ENCODE measurements at places on chromosomes 11 and 22.

DNA sequence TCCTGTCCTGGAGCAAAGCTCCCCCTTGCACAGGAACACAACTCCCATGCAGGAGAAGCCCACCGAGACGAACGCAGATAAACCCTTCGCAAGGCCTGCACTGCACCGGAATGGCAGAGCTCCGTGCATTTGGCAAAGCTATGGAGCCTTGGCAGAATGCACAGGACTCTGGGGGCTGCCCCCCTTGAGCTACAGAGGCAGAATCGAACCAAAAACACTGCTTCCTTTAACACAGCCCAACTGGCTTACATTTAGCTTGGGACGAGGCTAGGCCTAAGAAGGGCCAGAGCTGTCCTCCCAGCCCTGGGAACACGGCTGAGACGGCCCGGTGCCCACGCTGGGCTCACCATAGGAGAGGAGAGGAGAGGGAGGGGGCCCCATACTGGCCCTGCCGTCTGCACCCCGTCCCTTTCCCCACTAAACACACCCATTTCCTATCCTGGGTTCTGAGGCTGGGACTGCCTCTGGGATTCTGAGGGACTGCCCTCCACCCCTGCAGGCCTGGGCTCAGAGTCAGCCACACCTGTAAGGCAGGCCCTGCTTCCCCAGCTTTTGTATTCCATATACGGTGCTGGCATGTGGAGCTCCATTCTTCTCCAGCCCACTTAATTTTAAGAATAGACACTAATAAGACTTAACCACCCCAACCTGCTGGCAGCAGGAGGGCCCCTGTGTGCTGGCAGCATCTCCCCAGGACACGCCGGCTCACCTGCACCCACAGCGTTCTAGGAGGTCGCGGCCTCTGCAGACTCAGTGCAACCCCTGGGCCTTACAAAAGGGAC is 32.9 kb downstream of the PPM1F start:
- DNase-seq: no peak

DNA sequence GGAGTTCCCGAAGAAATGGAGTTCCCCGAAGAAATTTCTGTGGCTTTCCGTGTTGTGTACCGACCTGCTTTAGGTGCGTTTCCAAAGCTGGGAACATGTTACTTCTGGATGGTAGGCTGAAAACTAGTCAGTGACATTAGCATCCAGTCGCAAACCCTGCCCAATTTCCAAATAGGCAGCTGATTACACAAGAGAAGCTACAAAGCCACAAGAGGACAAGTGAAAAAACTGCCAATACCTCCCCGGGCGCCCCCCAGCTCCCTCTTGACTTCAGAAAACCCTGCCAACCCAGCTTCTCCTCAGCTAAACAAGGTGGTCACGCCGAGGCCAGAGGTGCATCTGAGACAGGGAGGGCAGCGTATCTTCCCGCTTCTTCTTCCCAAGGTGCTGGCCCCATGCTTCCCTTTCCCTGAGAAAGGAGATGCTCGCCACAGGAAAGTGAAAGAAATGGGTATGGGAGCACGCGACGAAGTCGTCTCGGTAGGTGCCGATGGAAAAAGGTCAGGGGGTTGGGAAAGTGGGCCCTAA is 551 bp downstream of the AGBL2 start:
- peak; percentile 21 for DNase-seq

- DNase-seq: peak; percentile 68
Measured at GRCh38 chr11:120172054-120172911, 34.4 kb upstream of the TRIM29 start.

DNA sequence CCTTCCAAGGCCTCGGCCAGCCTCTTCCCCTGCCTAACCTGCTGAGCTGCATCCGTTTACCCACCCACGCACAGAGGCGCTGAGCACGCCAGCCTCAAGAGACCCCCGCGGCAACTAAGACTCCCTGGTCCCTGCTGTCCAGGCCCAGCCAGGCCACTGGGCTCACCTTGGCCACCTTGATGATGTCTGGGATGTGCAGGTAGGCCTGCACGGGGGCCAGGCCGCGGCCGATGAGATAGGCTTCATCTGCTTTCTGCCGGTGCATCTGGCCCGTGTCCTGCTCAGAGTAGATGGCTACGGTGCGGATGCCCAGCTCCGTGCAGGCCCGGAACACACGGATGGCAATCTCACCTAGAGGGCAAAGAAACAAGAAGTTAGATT is 14.6 kb downstream of the LRFN4 start:
- no peak for DNase-seq

GRCh38 chr11:64458997-64459396 is 100.0 kb downstream of the RPS6KA4 start:
- no peak for DNase-seq

DNA sequence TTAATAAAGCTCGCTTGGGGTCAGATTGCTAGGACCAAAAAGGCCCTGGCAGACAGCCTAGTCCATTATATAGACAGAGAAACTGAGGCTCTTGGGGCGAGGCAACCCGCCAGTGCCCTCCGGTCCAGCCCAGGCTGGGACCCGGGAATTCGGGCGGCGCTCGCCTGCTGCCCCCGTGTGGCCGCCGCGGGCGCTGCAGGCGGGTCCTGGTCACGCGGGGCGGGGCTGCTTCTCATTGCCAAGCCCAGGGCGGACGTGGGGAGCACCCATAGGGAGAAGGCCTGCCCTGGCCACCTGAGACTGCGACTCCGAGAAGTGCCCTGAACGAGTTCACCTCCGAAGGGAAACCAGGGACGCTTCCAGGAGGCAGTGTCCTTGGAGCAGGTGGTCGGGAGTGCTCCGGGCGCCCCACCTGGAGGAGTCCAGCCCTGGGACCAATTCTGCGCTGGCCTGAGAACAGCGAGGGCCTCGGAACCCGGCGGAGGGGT is 36.0 kb upstream of the CSNK1E start:
- peak; percentile 73 for DNase-seq

DNA sequence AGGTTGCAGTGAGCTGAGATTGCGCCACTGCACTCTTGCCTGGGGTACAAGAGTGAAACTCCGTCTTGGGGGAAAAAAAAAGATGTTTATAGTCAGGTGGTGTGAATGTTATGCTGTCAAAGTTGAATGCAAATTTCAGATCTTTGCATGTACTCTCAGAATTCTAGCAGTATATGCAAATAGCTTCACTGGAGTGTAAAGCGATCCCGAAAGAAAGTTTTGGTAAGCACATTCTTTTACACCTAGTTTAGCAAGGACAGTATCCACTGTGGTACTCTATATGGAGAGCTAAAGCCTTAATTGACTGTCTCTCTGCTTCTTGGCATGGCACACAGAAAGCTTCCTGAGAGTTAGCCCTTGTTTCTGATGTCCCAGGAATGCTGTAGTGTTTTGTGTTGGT is 4.0 kb downstream of the JAM3 start:
- DNase-seq: no peak

DNA sequence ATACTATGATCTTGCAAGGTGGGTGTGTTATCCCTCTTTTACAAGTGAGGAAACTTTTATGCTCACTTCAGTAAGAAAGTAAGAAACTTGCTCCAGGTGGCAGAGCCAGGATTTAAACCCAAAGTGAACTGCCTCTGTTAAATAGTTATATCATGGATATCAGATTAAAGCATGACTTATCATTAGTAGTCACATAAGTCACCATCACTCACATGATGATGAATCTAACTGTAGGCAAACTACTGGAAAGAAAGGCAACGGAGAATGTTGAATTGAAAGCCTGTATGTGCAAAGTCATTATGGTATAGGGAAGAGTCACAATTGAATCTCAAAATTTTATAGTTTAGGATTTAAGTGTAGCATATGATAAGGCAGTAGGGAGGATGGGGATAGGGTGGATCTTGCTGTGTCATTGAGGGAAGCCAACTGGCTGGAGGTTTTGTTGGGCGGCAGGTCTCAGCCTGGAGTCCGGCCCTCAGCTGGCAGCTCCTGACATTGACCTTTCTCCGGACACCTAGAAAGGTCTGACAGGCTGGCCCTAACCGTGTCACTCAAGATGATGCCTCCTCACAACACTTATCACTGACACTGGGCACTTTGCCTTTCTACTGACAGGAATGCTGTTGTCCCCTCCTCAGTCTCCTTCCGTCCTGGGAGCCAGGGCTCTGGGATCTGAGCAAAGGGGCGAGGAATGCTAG is 98.3 kb downstream of the EMSY start:
- DNase-seq: no peak

DNA sequence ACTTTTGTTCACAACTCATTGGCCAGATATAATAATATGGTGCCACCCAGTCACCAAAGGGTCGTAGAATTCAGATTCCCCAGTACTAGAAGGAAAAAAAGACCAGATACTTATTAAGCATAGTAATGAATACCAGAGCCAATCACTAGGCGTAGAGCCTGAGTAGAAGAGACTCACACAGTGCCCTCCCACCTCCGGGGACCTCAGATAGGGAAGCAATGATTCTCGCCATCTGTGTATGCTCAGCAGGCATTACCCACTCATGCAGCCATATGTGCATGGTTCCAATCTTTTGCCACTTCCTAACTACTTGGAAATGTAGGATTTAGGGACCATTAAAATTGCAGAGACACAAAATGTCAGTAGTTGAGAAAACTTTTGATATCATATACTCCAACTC is 85.3 kb downstream of the C11orf87 start:
- no peak for DNase-seq

DNA sequence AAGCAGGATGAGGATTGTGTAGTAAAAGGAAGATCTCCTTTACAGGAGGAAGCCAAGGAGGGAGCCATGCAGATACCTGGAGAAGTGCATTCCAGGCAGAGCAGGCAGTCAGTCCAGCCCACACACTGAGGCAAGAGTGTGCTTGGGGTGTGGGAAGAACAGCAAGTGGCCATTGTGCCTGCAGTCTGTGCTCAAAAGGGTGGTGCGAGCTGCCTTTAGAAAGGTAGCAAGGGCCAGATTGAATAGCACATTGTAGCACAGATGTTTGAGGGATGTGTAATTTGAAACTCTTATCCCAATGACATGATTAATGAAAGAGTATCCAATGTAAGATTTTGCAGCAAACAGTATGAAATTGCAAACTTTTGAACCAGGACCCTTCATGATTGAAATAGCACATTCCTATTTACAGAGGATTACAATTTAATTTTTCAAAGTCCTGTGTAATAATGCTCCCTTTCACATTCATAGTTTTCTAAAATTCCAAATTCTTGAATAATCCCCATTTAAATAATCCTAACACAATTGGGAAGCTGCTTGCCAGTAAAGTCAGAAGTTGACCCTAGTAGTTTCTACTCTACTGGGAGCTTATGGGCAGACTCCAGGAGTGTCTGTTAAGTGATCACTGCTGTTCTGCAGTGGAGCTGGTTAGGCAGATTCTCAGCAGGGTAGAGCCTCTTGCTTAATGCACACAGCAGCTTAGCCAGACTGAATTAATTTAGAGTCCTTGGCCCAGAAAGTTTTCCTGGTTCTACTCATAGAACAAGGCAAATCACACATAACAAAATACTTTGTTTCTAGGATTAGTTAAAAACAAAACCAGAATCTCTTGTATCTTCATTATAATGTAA is 78.1 kb downstream of the CYB5R2 start:
- DNase-seq: no peak

Data from stimulated activated CD4-positive, alpha-beta T cell treated with anti-CD3 and anti-CD28 coated beads, Interleukin-15, amount 100 ng/mL, for 24 hours (primary cell).